ENCODE measurements at places on chromosomes 6 and 20.

- DNase-seq = no peak
Measured at GRCh38 chr6:114556846-114557488, 214.1 kb upstream of the HS3ST5 start.

GRCh38 chr6:35532126-35532525 lies 19.4 kb upstream of the TULP1 start:
- DNase-seq = no peak

GRCh38 chr6:14946753-14947152 lies 299.1 kb upstream of the JARID2 start:
- no peak for DNase-seq

- DNase-seq = no peak
Measured at GRCh38 chr6:107409942-107410341, 49.4 kb downstream of the PDSS2 start.

DNA sequence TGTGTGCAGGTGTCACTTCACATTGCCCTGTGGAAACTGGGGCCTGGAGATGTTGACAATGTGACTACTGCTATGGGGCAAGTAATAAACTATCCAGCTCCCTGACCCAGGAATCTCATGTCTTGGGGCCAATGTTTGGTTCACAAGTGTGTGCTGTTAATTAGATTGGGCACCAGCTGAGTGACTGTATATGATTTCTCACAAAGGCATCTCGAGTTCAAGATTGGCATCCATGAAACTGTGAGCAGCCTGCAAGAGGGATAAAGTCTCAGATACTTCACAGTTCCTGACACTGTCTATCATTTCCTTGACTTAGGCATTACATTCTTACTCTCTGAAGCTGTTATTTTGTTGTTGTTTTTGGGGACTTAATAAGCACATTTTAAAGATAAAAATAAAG lies 264.0 kb downstream of the PRKN start:
- no peak for DNase-seq

DNA sequence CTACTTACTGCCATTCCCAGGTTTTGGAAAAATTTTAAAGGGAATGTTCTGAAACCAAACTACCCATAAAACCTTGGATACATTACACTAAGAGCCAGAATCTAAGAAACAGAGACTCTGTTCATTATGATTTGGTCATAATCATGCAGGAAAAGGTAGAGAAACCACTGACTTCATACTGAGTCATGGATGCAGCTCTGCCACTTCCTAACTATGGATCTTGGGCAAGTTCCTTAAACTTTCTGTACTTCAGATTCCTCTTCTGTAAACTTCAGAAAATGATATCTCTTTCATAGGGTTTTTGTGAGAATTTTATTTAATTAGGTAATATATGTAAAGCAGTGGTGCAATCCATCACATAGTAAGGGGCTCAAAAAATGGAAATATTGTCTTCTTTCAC lies 20.0 kb downstream of the PLA2G7 start:
- DNase-seq = no peak

DNA sequence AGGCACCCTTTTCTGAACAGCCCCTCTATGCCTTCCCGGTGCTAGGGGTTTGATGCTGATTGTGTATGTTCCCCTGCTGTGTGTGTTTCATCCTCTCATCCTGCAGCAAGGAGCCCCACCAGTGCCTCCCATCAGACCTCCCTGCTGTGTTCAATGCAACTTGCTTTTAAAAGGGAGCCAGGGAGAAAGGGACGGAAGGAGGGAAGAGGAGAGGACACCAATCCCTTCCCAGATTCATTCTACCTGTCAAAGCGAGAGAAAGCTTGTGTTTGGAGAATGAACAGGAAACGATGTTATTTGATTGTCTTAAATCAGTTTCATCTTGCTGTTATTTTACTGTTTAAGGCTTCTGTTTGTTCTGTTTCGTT lies 259.2 kb downstream of the ADGB start:
- no peak for DNase-seq

- peak; percentile 85 for DNase-seq
Measured at GRCh38 chr20:36435592-36436541, 105.5 kb upstream of the MYL9 start.

GRCh38 chr6:131532580-131533039 lies 40.4 kb upstream of the ARG1 start:
- DNase-seq = peak; percentile 43

DNA sequence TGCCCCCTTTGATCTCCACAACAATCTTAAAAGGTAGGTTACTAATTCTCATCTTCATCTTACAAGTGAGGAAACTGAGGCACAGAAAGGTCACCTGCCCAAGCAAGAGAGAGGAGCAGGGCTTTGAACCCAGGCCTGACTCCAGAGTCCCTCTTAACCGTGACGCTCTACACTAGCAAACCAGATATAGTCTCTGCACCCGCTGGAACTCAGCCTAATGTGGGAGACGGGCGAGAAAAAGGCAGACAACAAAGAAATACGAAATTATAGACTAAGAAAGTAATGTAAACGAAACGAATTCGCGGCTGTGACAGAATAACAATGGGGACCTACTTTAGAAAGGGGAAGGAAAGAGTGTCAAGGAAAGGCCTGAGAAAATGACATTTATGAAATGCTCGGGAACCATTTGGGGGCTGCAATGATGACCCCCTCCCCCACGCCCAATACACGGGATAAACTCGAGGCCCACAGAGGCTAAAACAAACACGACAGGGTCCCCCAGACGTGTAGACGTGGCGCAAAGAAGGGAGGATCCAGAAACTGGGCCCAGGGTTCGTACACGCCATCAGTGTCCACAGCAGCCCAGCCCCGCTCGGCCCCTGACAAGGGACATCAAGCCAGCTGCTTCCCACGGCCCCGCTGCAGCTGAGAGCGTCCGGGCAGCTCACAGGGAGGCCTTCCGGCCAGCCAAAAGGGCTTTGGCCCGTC lies 637 bp downstream of the TRPC4AP start:
- no peak for DNase-seq

GRCh38 chr20:51525241-51526105 lies 17.0 kb downstream of the NFATC2 start:
- no peak for DNase-seq

DNA sequence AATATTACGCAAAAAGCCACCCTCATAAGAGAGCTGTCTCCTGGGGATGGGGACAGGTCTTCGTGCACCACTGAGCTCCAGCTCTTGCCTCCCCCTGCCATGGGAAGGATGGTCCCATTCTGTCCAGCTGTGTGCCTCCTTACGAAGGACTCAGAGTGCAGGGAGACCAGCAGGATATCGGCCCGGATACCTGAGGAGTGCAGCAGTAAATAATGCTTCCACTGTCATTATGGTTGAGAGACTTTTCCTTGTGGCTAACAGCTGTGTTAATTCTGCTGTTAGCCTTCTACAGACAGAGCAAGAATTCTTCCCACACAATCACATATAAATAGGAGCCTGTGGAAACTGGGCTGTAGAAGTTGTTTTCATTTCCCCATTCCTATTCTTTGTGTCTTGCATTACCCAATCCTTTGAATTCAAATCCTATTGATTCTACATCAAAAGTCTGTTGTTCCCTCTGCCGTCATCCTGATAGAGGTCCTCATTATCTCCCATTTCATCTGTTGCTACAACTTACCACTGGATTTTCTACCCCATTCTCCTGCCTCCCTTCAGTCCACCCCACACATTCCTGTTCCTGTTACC lies 364.6 kb upstream of the SOX4 start:
- no peak for DNase-seq

DNA sequence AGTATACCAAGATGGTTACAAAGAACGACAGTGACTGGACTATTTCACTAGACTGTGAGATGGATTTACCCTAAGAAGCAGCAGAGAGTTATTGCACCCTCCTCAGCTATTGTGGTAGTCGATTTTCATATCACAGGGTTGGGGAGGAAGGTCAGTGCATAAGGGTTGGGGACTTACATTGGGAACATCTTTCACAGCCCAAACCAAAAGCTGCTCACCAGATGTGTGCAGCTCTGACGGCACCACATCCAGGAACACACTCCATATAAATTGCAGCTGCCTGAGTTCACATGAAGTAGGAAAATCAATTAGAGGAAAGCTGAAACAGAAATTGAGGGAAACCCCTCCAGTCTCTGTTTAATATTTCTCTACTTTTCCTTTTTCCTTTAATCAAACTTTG lies 470.5 kb upstream of the NRSN1 start:
- DNase-seq = no peak

- DNase-seq = no peak
Measured at GRCh38 chr20:33789109-33789857, 21.9 kb upstream of the CHMP4B start.

DNA sequence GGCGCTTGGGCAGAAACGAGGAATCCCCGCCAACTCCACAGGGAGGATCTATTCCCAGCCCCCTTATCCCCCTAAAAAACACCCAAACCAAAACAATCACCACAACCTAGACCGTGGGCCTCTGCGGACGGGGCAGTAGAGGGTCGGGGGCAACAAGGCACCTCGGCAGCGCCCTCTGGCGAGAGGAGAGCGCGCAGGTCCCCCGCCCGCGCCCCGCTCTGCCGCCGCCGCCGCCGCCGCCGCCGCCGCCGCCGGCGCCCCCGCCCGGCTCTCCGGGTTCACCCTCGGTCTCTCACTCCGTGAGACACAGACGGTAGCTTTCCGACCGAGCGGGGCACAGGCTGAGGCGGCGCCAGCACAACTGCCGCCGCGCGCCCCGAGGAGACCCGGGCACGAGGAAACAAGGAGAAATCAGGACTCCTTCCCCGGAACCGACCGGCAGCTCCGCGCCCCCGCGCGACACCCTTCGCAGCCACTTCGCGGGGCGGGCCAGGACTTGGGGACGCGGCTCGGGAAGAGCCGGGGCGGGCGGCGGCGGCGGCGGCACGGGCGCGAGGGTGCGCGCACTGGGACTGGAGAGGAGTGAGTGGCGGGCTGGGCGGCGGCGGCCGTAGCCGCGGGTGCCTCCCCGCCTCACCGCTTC lies at the start of gene SLC35F1:
Gene SLC35F1 (plus strand): TSS at position 307 of the 643 bp plus-strand sequence.
- DNase-seq = no peak

Measured in activated CD4-positive, alpha-beta T cell treated with anti-CD3 and anti-CD28 coated beads, Interleukin-2, amount 50 U/mL, for 24 hours (primary cell).